ENCODE measurements at places on chromosomes 12 and 14. TPM values are rescaled to one million over a fixed set of nuclear protein-coding genes. Genes with fewer than 3 reads are reported as not detected.

MED13L gene
- 90.3 TPM for total RNA-seq

PROX2 gene
- total RNA-seq, result not detected

RBM19 gene
- total RNA-seq, result 58.4 TPM

CLEC4D gene
- total RNA-seq, result not detected

- H3K4me1 ChIP-seq, result peaks cover 54% of the 10 kb centered on the region
- H3K4me3 ChIP-seq, result peak overlapping the region; percentile 68
- peak; percentile 62 for DNase-seq
- H3K27me3 ChIP-seq, result no peaks in the 10 kb centered on the region
- H3K36me3 ChIP-seq, result peaks cover 36% of the 10 kb centered on the region
Observed at GRCh38 chr12:47818467-47819137, 1.1 kb downstream of the HDAC7 start.

DNA sequence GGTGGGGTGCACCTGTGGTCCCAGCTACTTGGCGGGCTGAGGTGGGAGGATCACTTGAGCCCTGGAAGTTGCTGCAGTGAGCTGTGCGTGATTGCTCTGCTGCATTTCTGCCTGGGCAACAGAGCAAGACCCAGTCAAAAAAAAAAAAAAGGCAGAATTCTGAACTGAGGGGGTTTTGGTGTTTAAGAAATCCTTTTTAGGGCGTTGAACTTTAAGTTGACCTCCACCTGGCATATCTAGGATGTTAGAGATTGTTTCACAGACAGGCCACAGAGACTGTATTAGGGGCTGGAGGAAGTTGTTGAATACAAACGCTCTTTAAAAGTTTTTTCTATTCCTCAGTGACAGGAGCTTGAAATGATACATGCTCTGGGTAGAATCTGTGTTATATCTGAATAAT is 60.5 kb downstream of the FBXW8 start:
- H3K27me3 ChIP-seq, result no peaks in the 10 kb centered on the region
- DNase-seq, result no peak
- H3K36me3 ChIP-seq, result peaks cover 12% of the 10 kb centered on the region
- H3K4me3 ChIP-seq, result no peak overlapping the region

DNA sequence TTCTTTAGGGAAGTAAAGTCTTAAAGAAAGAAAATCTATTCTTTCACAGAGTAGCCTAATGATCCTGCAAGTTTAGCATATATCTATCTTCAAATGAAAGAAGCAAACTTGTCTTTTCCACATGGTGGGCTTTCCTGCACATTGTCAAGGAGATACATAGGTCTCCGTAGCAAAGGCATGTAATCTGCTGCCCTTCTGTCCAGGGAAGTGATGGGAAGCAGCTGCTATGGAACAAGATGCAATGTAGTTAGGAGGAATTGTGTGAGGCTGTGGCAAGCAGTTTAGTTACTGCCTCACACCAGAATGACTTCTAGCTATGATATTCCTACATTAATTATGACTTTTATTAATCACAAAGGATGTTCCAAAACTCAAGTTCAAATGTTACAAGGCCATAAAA is 174.4 kb downstream of the PDZRN4 start:
- H3K4me3 ChIP-seq, result no peak overlapping the region
- no peaks in the 10 kb centered on the region for H3K4me1 ChIP-seq
- no peaks in the 10 kb centered on the region for H3K27me3 ChIP-seq
- no peak for DNase-seq
- H3K36me3 ChIP-seq, result no peaks in the 10 kb centered on the region
- H3K27ac ChIP-seq, result no peak overlapping the region

DNA sequence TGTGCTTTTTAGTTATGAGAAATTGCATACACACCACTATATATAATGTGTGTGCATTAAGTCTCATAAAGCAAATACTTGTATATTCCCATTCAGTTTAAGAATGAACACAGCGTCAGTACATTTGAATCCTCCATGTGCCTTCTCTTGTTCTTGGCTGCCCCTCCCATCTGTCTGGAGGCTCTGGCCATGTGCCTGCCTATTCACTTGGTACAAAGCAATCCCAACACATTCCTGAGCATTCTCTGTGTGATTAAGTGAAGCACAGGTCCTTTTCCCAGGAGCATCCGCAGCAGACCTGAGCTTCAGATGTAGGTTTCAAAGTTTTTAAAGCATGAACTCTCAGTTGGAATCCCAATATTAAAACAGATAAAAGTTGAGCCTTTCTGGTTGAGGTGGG is 58.7 kb downstream of the POLR3B start:
- H3K4me3 ChIP-seq, result no peak overlapping the region
- no peaks in the 10 kb centered on the region for H3K4me1 ChIP-seq
- peaks cover 10% of the 10 kb centered on the region for H3K36me3 ChIP-seq
- no peaks in the 10 kb centered on the region for H3K27me3 ChIP-seq
- H3K27ac ChIP-seq, result no peak overlapping the region
- DNase-seq, result no peak

DNA sequence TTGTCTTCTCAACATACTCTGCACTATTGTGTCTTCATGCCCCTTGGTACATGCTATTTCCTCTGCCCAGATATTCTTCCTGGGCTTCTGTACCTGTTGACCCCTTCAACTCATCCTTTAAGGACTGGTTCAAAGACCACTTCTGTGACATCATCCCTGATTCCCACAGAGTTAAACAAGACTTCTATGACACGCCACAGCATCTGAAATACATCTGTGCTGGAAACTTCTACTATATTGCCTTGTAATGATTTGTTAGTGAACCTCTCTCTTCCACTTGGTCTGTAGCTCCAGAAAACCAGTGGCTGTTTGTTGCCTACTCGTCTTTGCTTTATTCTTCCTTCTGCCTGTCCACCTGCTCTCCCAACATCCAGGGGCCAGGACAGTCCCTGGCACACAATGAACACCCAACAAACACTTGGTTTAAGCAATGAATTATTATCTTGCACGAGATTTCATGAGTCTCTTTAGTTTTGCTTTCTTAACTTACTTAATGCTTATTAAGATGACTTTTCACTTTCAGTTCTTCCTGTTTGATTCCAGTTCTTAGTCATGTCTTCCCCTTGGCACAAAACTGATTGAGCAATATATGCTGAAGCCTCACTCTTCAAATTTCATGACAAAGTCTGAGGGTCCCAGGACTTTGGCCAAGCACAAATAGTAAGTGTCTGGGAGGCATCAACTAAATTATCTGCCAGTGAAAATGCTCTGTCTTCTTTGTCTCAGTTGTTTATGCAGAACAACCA is 485.9 kb downstream of the APAF1 start:
- H3K4me1 ChIP-seq, result no peaks in the 10 kb centered on the region
- no peak overlapping the region for H3K4me3 ChIP-seq
- no peak overlapping the region for H3K27ac ChIP-seq
- DNase-seq, result no peak

All from K562 (cell line).